ENCODE measurements at places on chromosomes 7 and 10.
A peak's percentile ranks its signal among the peaks of the same experiment; 100 is the strongest.

- DNase-seq: no peak
Observed at GRCh38 chr10:88413412-88413811, 169.7 kb downstream of the RNLS start.

- DNase-seq: no peak
Observed at GRCh38 chr10:78231939-78232338, 198.3 kb downstream of the RPS24 start.

- no peak for DNase-seq
Observed at GRCh38 chr10:31320550-31321211, 1.7 kb downstream of the ZEB1 start.

GRCh38 chr7:83643739-83644138 is 5.2 kb downstream of the SEMA3E start:
- DNase-seq: no peak

- DNase-seq: no peak
Observed at GRCh38 chr10:87935290-87936141, 72.1 kb downstream of the PTEN start.

- no peak for DNase-seq
Observed at GRCh38 chr7:130297628-130298543, 4.9 kb downstream of the CPA4 start.

DNA sequence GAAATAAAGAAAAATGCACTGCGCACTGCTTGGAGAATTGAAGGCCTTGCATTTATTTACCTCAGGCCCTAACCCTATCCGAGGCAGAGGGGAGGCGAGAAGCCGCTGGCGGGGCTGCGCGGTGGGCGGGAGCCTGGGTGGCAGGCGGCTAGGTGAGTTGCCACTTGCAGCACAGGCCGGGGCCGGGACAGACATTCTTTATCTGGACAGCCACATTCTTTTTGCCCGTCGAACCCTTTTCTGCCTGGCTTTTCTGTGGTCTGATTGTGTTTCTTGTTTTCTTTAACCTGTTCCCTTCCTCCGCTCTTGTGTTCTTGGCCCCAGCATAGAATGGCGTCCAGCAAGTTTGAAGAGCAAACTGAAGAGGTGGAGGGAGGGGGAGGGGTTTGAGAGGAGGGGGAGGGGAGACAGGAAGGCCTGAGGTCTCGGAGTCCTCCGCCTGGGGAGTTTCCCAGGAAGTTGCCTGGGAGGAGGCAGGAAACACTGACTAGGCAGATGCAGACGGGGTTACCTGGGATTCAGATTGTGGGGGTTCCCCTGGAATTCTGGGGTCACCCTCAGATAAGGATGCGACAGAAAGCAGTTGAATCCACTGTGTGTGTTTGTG is 5.1 kb downstream of the SHH start:
- DNase-seq: no peak

DNA sequence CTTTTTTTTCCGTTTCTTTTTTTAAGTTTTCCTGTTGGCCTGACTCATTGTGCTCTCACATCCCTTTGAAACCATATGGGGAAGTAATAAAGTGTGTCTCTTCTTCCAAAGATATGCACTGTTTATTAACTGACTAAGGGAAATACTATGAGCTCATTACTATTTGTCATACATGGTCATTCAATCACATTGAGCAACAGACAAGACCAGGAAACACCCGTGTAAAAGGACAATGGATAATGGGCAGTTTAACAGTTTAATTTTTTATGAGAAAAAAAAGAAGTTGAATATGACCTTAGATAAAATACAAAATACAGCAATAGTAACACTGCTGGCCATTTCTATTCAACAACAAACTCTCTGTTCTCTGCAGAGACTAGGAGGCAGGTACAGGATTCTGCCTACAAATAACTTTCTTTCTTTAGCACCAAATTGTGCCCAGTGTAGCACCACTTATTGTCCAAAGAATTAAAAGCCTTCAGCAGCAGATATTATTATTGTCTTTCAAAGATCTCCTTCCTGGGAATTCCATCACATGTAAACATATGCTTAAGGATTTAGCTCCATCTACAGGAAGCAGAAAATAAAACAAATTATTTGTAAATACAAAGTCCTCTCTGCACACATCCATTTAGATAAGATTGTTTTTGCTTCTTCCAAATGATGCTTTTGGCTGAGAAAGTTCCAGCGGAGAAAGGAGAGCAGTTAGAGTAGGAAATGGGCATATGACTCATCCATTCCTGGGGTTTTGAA is 55.0 kb upstream of the AKR1E2 start:
- peak; percentile 84 for DNase-seq

DNA sequence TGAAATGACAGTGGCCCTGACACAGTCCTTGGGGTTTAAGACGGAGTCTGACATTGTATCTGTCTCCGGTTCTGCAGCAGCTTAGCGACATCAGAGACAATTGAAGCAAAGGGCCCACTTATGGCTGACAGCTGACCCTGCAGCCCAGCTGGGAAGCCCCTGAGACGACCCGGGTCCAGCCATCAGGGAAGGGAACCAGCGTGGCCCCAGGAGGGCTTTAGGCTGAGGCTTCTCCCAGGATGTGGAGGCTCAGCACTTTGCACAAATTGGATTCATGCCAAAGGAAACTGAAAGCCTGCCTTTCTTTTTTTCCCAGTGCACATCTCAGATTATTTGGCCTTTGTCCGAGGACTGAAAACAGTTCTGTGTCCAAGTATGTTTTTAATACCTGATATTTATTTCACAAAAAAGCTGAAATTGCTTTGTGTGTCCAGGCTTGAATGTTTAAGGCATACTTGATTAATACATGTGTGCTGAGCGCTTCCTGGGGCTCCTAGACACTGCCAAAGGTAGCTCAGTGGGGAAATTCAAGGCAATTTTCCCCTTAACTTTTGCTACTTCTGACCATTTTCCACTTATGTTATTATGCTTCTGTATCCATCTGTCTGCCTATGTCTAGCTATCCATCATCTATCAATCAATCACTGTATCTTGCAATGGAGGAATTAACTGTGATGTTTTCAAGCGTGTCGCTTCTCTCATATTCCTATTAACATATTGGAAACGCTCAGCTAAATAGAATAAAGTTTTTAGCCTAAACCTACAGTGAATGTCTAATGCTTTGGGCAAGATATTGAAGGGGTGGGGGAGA is 34.8 kb downstream of the KLF6 start:
- no peak for DNase-seq

Data from GM04504 (cell line).